ENCODE measurements at places on chromosomes 16 and 17.

GRCh38 chr17:2172999-2173398 is 118.1 kb downstream of the HIC1 start:
- DNase-seq, result peak; percentile 85

- no peak for DNase-seq
These were observed 215.8 kb downstream of the CDH8 start for GRCh38 chr16:61820398-61820797.

DNA sequence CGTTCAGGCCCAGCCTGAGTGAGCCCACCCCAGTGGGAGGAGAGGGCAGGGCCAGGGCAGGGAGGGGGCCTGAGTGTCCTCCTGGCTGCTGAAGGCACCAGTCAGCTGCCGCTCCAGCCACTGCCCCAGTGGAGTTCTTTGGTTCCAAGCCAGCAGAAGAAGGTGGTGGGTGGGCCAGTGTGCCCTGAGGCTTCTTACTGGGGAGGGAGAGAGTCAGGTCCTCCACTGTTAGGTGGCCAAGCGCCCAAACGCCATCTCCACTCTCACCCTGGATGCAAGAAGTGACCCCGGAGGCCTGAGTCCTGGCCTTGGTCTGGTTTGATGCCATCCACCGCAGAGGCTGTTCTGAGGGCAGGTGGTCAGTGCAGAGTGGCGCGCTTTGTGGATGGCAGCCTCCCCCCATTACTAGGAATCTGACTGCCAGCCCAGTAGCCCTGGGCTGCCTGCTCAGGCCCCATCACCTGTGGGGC is 2.2 kb downstream of the RNF213 start:
- no peak for DNase-seq

DNA sequence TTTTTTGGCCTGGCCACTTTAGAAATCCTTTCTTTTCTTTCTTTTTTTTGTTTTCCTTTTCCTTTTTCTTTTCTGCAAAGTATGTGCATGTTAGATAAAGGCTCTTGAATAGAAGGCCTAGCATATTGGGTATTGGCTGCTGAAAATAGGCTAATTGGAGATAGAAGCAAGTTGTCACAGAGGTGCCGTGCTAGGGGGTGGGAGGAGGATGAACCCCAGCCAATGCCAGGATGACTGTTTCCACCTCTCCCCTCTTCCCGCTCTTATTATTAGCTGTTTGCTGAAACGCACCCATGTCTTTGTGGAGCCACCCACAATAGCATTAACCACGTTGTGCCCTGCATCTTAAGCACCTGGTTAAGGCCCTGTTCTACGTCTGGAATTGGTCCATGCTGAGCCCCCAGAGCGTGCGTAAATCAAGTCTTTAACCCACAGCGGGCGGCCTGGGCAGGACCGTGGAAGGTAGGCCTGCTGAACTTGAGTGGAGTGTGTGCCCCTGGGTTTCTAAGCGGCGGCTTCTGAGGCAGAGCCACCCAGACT is 123.6 kb downstream of the MSI2 start:
- no peak for DNase-seq

DNA sequence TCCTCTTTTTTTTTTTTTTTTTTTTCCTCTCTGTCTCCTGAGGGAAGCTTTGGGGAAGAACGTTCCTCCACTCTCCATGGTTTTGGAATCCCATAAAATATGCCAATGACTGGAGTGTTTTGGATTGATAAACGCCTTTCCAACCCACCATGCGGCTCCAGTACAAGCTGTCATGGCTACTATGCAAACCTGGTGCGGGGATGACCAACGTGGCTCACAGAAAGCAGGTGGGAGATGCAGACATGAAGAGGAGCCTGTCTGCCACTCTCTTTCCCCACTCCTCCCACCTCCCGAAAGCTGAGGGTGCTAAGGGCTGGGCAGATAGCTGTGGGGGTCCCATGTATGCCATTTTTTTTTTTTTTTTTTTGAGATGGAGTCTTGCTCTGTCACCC is 69.9 kb upstream of the SEC14L1 start:
- DNase-seq, result no peak

- DNase-seq, result no peak
These were observed 28.9 kb upstream of the ABCC12 start for GRCh38 chr16:48184681-48185080.

DNA sequence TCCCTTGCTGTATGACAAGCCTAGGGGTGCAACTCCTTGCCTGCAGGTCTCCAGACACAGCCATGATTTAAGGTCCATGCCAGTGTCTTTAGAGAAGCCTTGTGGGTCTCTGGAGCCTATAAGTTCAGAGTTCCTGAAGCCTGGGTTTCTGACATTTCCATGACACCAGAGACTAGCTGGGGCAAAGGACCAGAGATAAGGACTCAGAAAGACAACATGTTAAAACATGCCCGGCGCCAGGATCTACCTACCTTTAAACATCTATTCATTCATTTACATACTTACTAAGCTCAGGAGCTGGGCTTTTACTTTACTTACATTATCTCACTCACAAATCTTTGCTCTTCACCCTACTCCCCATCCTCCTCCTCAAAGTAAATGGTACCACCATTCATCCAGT is 1.5 kb downstream of the MRPL27 start:
- DNase-seq, result no peak

DNA sequence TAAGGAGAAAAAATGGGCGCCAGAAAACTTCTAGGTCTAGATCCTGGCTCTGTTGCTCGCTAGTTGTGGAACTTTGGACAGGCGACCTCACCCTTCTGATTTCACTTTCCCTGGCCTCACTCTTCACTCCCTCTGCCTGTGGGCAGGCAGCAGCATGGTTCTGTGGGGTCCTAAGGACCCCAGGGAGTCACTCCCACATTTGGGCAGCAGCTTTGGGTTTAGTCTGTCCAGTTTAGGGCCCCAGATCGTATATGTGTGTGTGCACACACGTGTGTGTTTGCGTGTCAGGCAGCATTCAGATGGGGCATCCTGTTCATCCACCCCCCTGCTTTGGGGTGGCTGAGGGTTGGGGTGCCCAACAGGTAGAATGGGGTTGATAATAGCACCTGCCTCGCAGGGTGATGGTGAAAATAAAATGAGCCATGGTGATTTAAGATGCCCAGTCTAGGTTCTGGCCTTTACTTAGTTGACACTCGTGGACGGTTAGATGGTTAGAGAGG is 102.2 kb downstream of the RAB11FIP4 start:
- DNase-seq, result no peak

- DNase-seq, result no peak
These were observed 907.5 kb downstream of the CDH8 start for GRCh38 chr16:61128545-61129323.

GRCh38 chr16:57645691-57646387 is 17.4 kb downstream of the ADGRG1 start:
- DNase-seq, result peak; percentile 15

GRCh38 chr16:85086347-85087291 is 25.7 kb downstream of the CIBAR2 start:
- peak; percentile 70 for DNase-seq

GRCh38 chr17:59356543-59357218 is 25.2 kb downstream of the YPEL2 start:
- DNase-seq, result peak; percentile 26

- no peak for DNase-seq
These were observed 16.9 kb downstream of the PLCG2 start for GRCh38 chr16:81796035-81796434.

- DNase-seq, result no peak
These were observed 59.5 kb downstream of the CDYL2 start for GRCh38 chr16:80744856-80745255.

DNA sequence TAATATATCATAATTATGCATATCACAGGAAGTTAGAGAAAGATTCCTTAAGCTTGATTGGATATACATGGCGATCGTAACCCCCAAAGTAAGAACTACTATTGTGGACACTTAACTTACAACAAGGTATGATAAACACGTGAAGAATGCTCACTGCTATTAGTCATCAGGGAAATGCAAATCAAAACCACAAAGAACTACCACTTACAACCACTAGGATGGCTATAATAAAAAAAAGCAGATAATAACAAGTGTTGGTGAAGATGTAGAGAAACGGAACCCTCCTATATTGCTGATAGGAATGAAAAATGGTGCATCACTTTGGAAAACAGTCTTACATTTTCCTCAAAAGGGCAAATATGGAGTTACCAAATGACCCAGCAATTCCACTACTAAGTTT is 265.9 kb downstream of the SLC39A11 start:
- no peak for DNase-seq

DNA sequence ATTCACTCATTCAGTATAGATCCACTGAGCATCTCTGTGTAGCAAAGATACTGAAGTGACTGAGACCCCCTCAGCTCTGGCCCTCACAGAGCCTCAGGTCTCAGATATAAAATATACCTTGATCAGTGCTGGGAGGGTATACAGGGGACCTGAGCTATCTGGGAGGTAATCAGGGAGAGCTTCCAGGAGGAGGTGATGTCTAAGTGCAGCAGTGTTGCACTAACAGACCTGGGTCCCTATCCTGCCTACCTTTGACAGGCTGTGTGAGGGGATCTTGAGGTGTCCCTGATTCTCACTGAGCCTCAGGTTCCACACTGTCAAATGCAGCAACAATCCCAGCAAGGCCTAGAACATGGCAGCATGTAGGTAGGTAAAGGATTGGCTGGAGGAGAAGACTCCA is 6.5 kb upstream of the ALKBH5 start:
- DNase-seq, result no peak

DNA sequence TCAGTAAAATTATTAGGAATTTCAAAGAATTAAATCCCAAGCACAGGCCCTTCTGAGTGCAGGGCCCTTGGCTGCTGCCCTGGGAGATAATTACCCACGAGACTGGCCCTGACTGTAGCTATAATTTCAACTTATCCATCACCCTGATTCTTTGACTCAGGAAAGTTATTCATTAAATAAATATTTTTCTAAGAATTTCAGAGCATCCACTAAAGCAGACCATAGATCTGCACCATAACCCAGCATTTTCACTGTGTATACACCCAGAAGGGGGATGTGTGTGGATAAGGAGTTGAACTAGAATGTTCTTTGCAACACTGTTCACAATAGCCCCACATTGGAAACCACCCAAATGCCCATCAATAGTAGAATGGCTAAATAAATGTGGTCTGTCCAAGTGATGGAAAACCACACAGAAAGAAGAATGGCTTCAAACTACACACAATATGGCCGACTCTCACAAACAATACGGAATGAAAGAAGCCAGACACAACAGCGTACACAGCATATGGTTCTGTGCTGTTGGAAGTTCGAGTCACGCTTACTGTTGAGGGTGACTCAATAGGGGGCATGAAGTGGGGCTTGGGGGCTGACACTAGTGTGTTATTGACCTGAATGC is 33.9 kb upstream of the MEAK7 start:
- no peak for DNase-seq

- DNase-seq, result peak; percentile 93
These were observed at the start of gene TUBB3 for GRCh38 chr16:89922884-89923639. Gene TUBB3, plus strand, starts transcription at chr16:89923342. Its CDS starts 60 bp downstream, at chr16:89923402.

All from adipocyte (in vitro differentiated cells).